T-helper 17 cell (primary cell): ENCODE measurements at places on chromosomes 3 and 15.

- no peak for DNase-seq
Measured at GRCh38 chr3:25476639-25477038, 48.6 kb downstream of the RARB start.

- no peak for DNase-seq
Measured at GRCh38 chr3:109442531-109442930, 105.2 kb upstream of the DPPA4 start.

DNA sequence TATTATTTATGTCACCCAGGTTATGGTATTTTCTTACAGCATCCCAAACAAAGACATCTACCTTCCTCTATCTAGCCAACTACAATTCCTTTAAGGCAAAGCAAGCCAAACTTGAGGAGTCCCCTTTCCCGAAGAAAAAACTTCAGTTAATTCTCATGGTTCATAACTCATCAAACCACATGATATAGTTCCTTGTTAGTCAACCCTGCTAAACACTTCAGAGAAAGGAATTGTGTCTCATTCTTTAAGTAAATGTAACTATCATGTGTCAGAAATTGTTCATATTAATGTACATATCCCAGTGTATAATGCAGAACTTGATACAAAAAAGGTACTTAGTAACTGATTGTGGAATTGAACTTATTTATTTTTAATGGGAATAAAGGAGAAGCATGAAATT, 44.4 kb downstream of the ST3GAL6 start:
- DNase-seq: no peak

GRCh38 chr3:171172070-171172469, 145.6 kb upstream of the SLC2A2 start:
- no peak for DNase-seq

GRCh38 chr3:66076861-66077470, 38.2 kb upstream of the MAGI1 start:
- no peak for DNase-seq
